ENCODE measurements at places on chromosomes 12 and 14.

DNA sequence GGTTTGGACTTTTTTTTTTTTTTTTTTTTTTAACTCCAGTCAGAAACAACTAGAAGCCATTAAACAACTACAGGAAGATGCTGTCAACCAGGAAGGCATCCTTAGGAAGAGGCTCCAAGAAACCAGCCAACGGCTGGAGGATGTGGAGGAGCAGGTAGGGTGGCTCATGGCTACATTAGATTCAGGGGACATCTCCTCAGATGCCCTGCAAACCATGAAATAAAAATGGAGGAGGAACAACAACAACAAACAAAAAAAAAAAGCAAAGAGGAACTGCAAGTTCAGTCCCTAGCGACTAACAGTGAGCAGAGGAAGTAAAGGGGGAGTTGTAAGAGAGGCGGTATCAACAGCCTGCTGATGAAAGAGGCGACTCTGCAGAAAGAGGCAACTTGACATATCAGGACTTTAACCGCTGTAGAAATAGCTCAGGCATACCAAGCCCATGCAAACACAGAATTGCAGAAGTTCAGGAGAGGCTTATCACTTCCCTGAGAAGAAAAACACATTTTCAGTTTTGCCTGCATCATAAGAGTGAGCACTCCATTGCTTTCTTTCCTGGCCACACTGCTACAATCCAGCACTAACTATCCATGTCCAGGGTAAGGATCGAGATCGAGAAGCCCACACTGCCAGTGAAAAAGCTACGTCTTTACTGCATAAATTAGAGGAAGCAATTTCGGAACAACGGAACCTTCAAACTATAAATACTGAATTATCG, 103.5 kb upstream of the BCAT1 start:
- DNase-seq = no peak

DNA sequence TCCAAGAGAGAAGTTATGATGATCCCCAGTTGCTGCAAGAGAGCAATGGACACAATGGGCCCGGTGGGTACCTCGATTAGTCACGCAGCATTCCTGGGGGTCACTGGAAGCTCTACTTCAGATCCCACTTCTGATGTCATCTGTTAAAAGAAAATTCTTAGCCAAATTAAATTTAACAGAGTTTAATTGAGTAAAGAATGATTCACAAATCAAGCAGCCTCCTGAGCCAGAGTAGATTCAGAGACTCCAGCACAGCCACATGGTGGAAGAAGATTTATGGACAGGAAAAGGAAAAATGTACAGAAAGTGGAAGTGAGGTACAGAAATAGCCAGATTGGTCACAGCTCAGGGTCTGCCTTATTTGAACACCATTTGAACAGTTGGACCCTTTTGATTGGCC, 107.5 kb downstream of the SPTSSA start:
- no peak for DNase-seq

DNA sequence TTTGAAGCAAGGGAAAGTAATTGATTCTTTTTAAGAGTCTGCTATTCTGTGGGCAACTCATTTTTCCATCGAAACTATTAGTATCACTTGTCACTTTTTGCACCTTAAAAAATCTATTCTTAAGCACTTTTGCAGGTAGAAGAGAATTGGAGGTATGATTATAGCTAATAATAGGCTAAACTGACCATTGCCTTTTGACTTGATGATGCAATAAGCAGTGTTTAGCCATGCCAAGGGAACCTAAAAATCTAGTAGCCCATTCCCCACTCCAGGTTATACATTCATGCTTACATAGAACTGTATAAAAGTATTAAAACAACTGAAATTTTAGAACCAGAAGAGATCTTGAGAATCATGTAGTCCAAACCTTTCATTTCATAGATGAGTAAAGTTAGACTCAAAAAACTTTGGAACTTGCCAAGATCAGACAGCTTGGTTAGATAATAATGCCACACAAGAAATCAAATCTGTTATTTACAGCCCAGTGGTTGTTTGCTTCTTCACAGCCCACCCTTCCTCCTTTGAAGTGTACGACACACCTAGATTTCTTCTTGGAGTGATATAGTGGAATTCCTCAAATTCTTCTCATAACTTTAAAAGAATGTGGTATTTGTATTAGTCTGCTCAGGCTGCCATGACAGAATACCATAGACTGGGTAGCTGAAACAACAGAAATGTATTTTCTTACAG, 21.7 kb upstream of the GARIN2 start:
- DNase-seq = no peak

- no peak for DNase-seq
These were observed 201.1 kb downstream of the PIK3C2G start for GRCh38 chr12:18462442-18462841.

- DNase-seq = no peak
These were observed 181.5 kb upstream of the PELI2 start for GRCh38 chr14:55936691-55937090.

DNA sequence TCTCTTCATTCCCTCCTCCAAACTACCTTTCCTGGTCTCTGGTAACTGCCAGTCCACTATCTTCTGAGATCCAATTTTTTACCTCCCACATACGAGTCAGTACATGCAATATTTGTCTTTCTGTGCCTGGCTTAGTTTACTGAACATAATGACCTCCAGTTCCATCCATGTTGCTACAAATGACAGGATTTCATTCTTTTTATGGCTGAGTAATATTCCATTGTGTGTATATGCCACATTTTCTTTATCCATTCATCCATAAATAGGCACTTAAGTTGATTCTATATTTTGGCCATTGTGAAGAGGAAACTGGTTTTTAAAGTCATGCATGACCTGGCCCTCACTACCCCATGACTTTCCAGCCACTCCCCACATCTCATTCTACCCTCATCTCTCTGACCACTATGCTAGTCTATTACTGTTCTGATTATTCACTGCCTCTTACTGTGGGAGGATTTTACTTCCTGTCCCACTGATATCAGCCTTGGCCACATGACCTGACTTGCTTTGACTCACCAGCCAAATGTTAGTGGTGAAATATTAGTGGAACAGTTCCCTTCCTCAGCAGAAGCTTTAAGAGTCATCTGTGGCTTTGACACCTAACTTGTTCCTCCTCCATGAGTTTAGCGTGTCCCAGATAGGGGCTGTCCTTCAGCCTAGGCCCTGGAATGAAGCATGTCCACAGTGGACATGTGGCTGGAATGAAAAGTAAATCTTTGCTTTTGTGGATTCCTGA, 52.2 kb downstream of the GOLGA5 start:
- DNase-seq = no peak

DNA sequence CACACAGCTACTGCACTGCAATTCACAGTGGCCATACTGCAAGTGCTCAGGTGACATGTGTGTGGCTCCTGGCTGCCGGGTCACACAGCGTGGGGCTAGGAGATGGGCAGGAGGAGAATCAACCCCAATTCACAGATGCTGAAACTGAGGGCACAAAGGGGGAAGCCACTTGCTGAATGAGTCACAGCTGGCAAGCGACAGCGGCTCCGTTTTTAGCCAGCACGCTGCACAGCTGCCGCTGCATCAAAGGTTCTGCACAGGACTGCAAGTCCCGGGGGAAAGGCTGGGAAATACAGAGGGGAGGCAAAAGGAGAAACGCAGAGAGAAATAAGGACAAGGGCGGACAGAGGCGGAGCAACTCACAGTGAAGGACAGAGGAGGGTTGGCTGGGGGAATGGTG, 57.9 kb downstream of the KDM2B start:
- DNase-seq = no peak

- DNase-seq = no peak
These were observed 939.0 kb upstream of the TMEM132C start for GRCh38 chr12:127327986-127328385.

GRCh38 chr12:5506295-5506694, 74.4 kb downstream of the NTF3 start:
- no peak for DNase-seq

DNA sequence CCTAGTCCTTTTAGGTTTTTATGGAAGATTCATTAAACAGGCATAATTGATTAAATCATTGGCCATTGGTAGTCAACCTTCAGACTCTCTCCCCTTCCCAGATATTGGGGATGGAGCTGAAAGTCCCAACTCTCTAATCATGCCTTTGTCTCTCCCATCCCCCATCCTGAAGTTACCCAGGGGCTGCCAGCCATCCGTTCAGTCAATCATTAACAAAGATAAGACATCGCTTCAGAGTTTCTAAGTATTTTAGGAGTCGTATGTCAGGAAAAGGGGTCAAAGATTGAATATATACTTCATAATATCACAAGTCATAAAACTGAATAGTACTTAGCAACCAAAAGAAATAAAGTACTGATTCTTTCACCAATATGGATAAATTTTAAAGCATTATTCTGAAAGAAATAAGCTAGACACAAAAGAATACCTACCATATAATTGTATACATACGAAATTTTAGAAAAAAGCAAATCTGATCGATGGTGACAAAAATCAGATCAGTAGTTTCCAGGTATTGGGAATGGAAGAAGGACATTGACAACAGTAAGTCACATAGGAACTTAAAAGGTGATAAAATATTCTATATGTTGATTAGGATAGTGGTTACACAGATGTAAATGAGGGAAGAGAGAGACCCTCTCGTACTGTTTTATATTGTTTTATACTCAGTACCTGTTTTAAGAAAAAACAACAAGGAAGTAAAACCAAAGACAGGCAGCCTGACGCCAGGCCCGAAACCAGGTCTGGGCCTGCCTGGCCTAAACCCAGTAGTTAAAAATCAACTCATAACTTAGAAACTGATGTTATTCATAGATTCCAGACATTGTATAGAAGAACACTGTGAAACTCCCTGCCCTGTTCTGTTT, 414.4 kb downstream of the DAD1 start:
- DNase-seq = no peak

DNA sequence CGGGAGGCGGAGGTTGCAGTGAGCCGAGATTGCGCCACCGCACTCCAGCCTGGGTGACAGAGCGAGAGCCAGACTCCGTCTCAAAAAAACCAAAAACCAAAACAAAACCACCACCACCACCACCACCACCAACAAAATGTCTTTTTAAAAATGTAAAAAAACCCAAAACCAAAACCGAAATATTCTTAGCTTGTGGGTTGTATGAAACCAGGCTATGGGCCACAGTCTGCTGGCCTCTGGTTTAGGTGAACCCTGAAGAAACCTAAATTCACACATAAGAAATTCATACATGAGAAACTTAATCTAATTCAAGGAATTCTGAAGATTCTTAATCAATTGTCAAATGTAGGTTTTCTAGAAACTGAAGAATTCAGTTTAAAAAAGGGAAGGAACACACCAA, 37.6 kb downstream of the INSM2 start:
- DNase-seq = no peak

- no peak for DNase-seq
These were observed 23.4 kb downstream of the ASPG start for GRCh38 chr14:104108570-104109541.

GRCh38 chr14:102593825-102594137, 1.3 kb downstream of the RCOR1 start:
- no peak for DNase-seq

DNA sequence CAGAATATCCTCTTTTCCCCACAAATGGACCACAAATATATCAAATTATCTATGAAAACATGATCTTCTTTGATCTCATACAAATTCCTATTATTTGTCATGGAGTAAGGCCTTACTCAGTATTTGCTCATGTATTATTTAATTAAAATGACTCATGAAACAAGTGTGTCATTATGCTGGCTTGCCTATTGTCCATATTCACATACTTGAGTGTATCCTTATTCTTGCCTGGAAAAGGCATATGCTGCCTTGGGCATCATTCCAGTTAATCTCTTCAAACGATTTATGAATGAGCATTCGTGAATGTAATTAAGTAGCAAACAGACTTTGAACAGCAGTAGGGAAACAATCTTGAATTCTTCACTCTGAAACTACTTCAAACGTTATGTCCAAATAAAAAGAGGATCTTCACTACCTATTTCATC, 22.6 kb upstream of the SNRPF start:
- DNase-seq = peak; percentile 79

GRCh38 chr14:54420478-54421142, 20.6 kb downstream of the CNIH1 start:
- peak; percentile 17 for DNase-seq

DNA sequence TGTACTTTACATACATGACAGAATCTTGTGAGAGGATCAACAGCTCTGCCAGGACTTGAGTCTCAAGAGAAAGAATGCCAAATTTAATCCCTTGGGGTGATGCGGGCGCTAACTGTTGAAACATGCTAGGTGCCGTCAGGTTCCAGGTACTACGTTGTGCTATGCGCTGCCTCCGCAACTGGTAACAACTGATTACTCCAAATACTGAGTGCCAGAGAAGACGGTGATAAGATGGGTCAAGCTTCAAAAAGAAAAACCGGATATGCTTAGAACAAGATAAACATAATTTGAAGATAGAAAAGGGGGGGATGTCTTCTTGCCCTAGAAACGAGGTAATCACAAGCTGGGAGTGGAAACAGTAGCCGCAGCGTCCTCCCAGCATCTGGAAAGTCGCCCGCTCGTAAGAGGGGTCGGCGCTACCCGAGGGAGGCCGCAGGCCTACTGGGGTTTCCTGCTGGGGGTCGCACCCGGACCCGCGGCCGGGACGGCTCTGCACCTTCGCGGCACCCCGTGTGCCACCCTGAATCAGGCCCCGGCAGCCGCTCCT, 678 bp downstream of the ZBTB25 start:
- no peak for DNase-seq

GRCh38 chr12:26121323-26122060, 3.3 kb downstream of the BHLHE41 start:
- no peak for DNase-seq

- DNase-seq = no peak
These were observed 89.4 kb downstream of the KIF26A start for GRCh38 chr14:104227806-104228205.

DNA sequence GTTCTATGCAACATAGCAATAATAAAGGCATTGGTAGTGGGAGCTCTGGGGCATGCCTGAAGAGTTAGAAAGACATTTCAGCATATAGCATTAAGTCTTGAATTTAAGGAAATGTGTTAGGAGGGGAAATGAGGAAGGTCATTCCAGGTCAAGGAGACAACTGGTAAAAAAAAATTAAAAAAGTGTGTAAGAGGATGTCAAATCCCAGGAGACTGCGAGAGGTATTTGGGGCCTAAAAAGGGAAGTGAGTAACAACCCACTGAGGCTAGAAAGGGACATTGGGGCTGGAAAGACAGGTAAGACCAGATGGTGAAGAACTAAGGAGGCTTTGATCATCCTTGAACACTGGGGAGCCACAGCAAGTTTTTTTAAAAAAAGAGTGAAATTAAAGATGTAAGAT, 152.9 kb downstream of the SLC25A21 start:
- no peak for DNase-seq

DNA sequence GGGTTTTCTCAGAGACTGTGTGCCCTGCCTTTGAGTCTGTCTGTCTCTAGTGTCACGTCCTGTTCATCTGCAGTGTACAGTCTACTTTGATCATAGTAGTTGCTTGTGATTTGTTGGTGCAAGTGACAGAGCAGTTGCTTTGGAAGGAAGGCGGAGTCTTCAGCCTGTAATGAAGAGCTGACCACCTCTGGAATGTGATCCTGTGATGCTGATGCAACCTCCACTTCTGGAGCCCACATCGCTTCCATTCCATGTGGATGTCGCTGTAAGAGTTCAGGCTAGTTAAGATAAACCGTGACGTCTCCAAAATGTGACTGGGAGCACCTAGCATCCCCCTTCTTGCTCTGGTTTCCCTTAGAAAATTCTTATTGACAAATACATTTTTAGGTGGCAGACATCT, 51.8 kb downstream of the PELI2 start:
- no peak for DNase-seq

GRCh38 chr14:20489093-20489994, 16.0 kb upstream of the RNASE10 start:
- no peak for DNase-seq

GRCh38 chr12:53299101-53299453, 418 bp upstream of the MYG1 start:
- DNase-seq = no peak

Measured in NCI-H2029 (cell line).